Thyroid gland (tissue), 4 donors: ENCODE measurements at places on chromosomes 11 and 22. TPM values are rescaled to one million over a fixed set of nuclear protein-coding genes. Genes with fewer than 3 reads are reported as not detected.
A peak's percentile ranks its signal among the peaks of the same experiment; 100 is the strongest.

DNA sequence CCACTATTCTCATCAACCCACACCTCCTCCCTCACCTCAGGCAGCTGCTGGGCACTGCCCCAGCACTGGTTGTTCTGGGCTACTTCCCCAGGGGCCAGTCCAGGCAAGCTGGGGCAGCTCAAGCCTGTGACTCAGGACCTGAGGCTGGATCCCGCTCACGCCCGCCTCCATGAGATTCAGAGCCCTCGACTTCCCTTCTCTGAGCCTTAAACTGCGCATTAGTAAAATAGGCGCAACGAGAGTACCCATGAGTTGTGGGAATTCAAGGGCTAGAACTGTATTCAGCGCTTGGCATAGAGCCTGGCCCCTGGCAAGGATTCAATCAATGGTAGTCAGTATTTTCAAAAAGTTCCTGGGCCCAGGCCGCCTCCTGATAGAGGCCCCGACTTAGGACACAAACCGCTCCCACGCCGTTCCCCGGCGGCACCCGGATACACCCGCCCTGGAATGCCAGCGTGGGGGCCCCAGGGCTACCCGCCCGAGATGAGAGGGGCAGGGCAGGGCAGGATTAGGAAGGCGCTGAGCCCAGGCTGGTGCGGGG, 723 bp upstream of the CD82 start:
- H3K27ac ChIP-seq = peak overlapping the region; percentile 93
- H3K36me3 ChIP-seq = no peaks in the 10 kb centered on the region
- no peaks in the 10 kb centered on the region for H3K27me3 ChIP-seq
- peaks cover 34% of the 10 kb centered on the region for H3K4me1 ChIP-seq
- peak; percentile 92 for DNase-seq

Gene TBX10
- not detected for total RNA-seq

DNA sequence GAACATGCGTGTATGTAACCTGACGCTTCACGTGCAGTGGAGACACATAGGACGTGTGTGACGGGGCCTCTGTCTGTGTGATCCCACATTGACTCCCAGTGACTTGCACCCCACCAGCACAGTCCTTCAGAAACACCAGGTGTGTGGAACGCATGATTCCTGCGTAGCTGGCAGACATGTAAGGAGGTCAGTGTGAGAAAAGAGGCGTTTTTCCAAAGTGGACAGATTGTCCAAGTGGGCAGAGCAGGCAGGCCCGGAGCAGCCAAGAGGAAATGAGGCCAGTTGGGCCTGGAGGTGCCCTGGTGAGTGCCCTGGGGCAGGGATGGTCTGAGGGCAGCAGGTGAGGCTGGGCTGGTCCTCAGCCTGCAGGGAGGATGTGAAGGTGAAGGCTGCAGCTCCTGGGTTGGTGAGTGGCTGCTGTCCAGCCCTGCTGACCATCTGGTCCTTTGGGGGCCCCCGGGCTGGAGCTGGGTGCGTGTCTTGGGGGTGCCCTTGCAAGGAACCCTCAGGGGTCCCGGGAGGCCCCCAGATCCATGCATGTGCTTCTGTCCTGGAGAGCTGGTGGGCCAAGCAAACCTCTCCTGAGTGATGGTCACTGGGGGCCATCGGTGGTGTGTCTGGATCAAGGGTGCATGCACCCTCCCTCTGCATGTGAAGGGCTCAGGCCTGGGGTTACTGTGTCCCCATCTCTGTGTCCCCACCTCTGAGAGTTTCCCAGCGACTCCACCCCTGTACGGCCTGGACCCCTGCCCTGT, 26.6 kb downstream of the SHANK3 start:
- no peak overlapping the region for H3K27ac ChIP-seq
- no peak for DNase-seq
- H3K36me3 ChIP-seq = no peaks in the 10 kb centered on the region
- H3K4me3 ChIP-seq = no peak overlapping the region

DNA sequence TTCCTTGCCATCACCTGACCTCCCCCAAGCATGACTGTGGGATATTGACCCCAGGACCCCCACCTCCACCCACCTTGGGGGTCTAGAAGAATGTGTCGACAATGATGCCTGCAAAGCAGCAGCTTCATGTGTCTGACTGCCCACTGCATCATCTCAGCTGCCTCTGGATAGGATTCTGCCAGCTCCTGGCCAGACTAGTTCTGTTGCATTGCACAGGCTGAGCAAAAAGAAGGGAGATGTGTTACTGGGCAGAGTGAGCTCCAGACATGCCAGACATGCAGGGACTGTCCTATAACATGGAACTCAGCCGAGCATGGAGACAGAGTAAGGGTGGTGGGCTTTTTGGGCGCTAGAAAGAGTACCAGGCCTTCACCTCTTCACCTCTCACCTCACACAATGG, 36.7 kb downstream of the FBXO7 start:
- no peaks in the 10 kb centered on the region for H3K27me3 ChIP-seq
- H3K27ac ChIP-seq = no peak overlapping the region
- DNase-seq = no peak
- H3K4me1 ChIP-seq = no peaks in the 10 kb centered on the region

Gene NPTXR
- total RNA-seq = 8.7 TPM

DNA sequence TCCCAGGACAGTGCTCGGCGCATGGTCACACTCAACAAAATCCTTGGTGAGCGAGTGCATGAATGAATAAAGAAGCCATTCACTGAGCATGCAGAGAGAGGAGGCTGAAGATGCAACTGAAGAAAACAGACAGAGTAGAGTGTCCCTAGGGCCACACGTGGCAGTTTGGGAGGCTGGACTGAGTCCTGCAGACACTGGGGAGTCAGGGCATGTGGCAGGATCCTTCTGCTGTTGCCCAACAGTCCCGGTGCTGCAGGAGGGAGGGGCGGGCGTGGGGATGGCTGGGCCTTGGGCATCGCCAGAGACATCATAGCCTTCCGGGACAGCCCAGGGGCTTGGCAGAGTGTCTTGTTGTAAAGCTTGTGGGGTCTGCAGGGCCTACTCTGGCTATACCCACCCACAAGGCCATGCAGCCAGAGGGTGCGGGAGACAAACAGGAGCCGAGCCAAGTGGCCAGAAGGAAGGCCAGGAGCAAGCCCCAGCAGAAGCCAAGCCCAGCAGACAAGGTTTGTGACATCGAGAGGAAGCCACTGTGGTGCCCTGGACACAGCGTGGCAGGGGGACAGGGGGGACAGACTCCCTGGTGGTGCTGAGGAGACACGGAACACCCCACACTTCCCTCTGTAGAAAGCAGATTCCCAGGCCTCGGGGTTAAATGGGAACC, 26.7 kb upstream of the FBLN1 start:
- H3K27me3 ChIP-seq = no peaks in the 10 kb centered on the region
- DNase-seq = no peak
- H3K4me3 ChIP-seq = no peak overlapping the region
- no peaks in the 10 kb centered on the region for H3K36me3 ChIP-seq
- peaks cover 30% of the 10 kb centered on the region for H3K4me1 ChIP-seq

Gene DEFB108B
- total RNA-seq = not detected

DNA sequence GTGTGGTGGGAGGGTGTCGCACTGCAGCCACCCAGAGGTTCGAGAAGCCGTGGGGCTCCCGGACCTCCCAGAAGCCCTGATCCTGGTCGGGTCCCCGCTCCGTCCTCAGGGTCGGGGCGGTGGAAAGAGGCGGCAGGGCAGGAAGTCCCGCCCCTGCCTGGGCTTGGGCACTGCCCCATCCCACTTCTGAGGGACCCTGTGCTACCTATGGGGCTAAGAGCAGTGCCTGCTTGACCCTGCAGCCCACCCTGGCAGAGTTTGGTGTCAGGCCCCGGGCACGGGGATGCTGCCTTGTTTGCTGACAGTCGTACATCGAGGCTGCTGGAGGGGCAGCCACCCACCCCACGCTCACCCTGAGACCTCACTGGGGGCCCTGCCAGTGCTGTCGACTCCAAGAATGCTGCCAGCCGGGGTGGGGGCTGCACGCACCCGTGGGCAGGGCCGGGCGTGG, 19.4 kb downstream of the RNH1 start:
- H3K27ac ChIP-seq = no peak overlapping the region
- DNase-seq = no peak
- H3K27me3 ChIP-seq = no peaks in the 10 kb centered on the region
- no peak overlapping the region for H3K4me3 ChIP-seq

GRCh38 chr11:6427516-6427915, 8.6 kb upstream of the APBB1 start:
- no peak overlapping the region for H3K4me3 ChIP-seq
- DNase-seq = no peak
- H3K27ac ChIP-seq = no peak overlapping the region
- no peaks in the 10 kb centered on the region for H3K4me1 ChIP-seq

Gene SLC7A4
- total RNA-seq = not detected

Gene OR5A1
- total RNA-seq = not detected

- H3K27me3 ChIP-seq = no peaks in the 10 kb centered on the region
- no peaks in the 10 kb centered on the region for H3K36me3 ChIP-seq
- peaks cover 35% of the 10 kb centered on the region for H3K4me1 ChIP-seq
- H3K4me3 ChIP-seq = no peak overlapping the region
- DNase-seq = no peak
Observed at GRCh38 chr11:117869604-117870003, 6.9 kb downstream of the FXYD6 start.

Gene MPZL2
- 91.9 TPM for total RNA-seq

Gene MLC1
- total RNA-seq = not detected

DNA sequence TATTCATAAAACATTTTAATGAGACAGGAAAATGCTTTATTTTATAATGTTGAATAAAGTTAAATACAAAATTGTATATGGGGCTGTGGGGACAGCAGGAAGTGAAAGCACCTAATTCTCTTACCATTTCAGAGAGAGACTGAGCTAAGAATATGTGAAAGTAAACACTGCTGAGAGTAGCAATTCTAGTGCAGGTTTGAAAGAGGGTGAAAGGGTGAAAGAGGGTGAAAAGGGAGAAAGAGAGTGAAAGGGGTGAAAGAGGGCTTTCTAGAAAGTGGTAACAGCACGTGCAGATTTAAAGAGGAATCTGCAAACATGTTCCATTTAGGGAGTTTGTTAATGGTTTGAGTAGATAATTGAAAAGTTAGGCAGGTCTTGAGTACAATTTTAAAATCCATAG, 652.0 kb upstream of the CCDC90B start:
- no peak overlapping the region for H3K4me3 ChIP-seq
- no peaks in the 10 kb centered on the region for H3K4me1 ChIP-seq
- DNase-seq = no peak
- no peaks in the 10 kb centered on the region for H3K36me3 ChIP-seq
- no peak overlapping the region for H3K27ac ChIP-seq

Gene TMEM191B
- not detected for total RNA-seq

Gene FSHB
- not detected for total RNA-seq

DNA sequence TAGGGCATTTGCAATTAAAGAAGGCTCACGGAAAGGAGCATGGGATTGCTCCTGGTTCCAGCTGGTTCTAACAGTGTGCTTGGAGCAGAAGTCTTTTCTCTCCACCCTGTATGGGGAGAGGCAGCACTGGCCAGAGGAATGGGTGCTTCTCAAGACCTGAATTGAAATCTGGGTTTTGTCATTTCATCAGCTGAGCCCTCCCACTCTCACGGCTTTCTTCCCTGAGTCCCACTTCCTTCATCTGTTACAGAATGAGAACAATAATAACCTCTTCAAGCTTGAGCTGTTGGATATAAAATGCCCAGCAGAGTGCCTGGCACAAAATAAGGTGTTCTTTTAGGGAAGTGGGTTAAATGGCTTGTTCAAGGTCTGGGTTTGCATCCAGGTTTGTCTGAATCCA, 17.2 kb downstream of the CNTF start:
- no peaks in the 10 kb centered on the region for H3K36me3 ChIP-seq
- no peak overlapping the region for H3K4me3 ChIP-seq
- peak overlapping the region; percentile 8 for H3K27ac ChIP-seq
- DNase-seq = no peak
- H3K27me3 ChIP-seq = no peaks in the 10 kb centered on the region

Gene CD6
- total RNA-seq = 0.67 TPM

DNA sequence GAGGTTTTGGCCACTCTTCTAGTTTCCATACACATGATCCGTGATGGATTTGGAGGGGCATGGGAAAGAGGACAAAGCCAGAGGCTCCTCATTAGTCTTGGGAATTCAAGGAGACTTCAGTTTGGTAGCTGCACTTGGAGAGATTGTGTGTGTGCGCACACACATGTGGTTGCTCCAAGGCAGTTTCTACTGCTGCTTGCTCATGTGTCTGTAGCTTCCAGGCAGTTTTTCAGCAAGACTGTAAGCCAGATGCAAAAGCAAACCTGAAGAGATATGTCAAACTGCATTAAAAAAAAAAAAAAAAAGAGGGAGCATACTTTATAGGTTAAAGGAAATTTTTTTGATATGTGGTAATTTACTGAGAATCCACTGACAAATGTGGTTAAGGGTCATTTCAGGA, 95.7 kb downstream of the OSBP2 start:
- no peaks in the 10 kb centered on the region for H3K27me3 ChIP-seq
- H3K4me3 ChIP-seq = no peak overlapping the region
- no peaks in the 10 kb centered on the region for H3K36me3 ChIP-seq
- no peaks in the 10 kb centered on the region for H3K4me1 ChIP-seq
- H3K27ac ChIP-seq = no peak overlapping the region
- DNase-seq = no peak

DNA sequence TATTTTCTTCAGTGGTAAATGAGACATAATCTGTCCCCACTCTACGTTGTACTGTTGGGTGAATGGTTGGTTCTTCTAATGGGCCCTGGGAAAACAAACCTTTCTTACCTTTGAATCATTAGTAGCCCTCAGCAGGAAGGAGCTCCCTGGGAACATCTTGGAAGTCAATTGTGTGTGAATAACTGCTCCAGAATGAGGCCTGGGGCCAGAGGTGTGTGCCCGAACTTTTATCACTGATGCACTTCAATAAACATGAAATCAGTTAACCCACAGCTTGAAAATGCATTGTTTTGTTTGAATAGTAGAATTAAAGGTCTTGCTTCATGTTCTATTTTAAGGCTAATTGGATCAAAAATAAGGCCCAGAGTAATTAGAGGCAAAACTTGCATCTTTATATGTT, 67.1 kb downstream of the NAV2 start:
- H3K36me3 ChIP-seq = no peaks in the 10 kb centered on the region
- DNase-seq = no peak
- H3K4me1 ChIP-seq = peaks cover 8% of the 10 kb centered on the region

Gene PRR33
- total RNA-seq = not detected

GRCh38 chr22:17726006-17726927, 48.0 kb downstream of the BID start:
- H3K4me3 ChIP-seq = no peak overlapping the region
- H3K27ac ChIP-seq = no peak overlapping the region
- H3K27me3 ChIP-seq = no peaks in the 10 kb centered on the region
- DNase-seq = no peak
- no peaks in the 10 kb centered on the region for H3K4me1 ChIP-seq
- H3K36me3 ChIP-seq = peaks cover 31% of the 10 kb centered on the region

DNA sequence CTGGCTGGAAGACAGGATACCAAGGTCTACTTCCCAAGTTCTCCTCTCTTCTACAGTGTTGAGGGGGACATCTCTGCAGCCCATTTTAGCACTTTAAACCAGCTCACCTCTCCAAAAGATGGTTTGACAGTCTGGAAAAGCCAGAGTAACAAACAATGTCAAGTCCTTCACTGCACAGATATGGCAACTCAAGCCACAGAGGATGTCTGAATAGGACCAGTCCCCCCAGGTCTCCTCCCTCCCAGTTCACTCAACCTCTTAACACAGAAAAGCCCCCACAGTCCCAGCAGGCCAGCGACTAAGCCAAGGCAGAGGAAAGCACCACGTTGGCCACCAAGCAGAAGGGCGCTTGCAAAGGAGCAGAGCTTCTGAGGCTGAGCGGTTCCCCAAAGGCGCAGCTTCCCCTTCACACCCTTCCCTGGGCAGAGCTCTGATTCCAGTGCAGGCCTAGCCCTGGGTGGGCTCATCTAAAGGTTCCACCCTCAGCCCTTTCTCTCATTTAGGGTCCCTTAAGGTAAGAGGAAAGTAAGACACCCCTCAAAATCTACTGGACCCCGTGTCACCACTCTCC, 62.7 kb downstream of the PAK1 start:
- H3K27ac ChIP-seq = peak overlapping the region; percentile 34
- no peak overlapping the region for H3K4me3 ChIP-seq
- DNase-seq = peak; percentile 8
- H3K36me3 ChIP-seq = no peaks in the 10 kb centered on the region
- peaks cover 41% of the 10 kb centered on the region for H3K4me1 ChIP-seq
